Epithelial cell of prostate (primary cell): ENCODE measurements at places on chromosomes 7 and 10.
A peak's percentile ranks its signal among the peaks of the same experiment; 100 is the strongest.

DNA sequence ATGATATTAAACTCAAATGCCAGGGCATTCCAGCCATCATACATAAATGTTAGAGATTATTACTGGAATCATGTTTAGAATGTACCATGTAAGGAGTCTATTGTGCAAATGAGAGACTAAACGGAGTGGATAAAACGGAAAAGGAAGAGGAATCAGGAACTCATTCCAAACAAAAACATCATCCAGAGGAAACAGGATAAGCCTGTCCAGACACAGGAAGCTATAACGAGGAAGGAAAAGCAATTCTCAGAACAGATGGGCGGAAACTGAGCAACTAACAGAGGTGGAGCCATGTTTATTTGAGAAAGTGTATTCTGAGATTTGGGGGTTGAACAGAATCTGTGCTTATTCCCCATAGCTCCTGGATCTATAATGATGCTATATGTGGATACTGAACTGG, 52.3 kb upstream of the TRIM24 start:
- DNase-seq, result no peak

GRCh38 chr7:91491868-91492267, 227.6 kb downstream of the FZD1 start:
- no peak for DNase-seq

DNA sequence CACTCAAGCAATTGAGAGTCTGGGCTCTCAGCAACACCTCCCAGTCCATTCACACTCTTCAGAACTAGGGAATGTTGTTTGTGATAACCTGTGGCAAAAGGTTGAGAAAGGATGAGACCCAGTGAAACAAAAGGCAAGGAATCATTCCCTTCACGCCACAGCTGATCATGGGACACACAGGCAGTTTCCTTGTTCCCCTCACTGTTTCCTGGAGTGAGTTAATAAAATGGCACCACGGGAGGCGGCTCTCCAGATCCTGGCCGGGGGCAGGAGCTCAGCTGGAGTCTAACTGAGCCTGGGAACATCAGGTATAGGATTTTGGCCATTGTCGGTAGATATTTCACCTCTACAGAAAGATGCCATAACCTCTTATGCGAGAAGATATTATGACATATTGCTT, 107.3 kb upstream of the FAM171A1 start:
- no peak for DNase-seq

DNA sequence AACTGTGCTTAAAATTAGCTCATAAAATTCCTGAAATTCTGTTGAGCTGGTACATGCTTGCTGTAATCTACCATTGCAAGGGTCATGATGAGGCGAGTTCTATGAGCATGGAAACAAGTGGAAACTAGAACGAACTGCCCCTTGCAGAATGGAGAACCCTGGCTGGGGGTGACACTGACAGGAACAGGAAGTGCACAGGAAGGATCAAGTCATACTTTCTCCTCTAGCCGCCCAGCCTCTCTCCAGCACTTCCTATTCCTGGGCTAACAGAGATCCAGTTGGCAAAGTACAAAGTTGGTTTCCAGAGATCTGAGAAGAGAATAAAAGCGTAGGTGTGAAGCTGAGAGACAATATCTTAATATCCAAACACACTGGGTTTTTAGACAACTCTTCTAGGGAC, 414.2 kb upstream of the PODXL start:
- DNase-seq, result no peak

GRCh38 chr7:29162577-29162976, 16.2 kb upstream of the CPVL start:
- no peak for DNase-seq

DNA sequence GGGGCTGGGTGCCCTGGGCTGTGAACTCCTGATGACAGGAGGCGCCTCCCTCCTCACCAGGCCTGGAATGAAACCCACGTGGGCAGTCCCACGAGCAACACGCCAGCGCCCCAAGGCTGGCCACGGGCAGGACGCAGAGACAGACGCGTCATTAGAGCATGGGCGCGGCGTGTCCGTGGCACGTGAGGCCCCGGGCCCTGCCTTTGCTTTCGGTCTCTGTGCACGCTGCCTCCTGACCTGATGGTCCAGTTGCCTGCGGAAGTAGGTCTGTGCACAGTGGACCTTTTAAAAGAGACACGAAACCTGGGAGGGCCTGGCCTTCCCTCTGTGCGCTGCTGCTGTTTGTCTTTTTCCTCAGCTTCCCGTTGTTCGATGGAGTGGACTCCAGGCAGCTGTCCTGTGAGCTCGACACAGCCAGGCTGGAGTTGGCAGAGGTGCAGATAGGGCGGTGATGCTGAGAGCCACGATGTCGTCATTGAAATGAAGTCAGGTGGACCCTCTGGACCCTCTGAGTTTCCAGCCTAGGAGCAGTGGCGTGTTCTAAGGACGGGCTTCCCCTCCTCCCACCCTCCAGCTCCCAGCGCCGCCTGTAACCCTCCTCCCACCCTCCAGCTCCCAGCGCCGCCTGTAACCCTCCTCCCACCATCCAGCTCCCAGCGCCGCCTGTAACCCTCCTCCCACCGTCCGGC, 40.1 kb upstream of the CFAP46 start:
- DNase-seq, result no peak

DNA sequence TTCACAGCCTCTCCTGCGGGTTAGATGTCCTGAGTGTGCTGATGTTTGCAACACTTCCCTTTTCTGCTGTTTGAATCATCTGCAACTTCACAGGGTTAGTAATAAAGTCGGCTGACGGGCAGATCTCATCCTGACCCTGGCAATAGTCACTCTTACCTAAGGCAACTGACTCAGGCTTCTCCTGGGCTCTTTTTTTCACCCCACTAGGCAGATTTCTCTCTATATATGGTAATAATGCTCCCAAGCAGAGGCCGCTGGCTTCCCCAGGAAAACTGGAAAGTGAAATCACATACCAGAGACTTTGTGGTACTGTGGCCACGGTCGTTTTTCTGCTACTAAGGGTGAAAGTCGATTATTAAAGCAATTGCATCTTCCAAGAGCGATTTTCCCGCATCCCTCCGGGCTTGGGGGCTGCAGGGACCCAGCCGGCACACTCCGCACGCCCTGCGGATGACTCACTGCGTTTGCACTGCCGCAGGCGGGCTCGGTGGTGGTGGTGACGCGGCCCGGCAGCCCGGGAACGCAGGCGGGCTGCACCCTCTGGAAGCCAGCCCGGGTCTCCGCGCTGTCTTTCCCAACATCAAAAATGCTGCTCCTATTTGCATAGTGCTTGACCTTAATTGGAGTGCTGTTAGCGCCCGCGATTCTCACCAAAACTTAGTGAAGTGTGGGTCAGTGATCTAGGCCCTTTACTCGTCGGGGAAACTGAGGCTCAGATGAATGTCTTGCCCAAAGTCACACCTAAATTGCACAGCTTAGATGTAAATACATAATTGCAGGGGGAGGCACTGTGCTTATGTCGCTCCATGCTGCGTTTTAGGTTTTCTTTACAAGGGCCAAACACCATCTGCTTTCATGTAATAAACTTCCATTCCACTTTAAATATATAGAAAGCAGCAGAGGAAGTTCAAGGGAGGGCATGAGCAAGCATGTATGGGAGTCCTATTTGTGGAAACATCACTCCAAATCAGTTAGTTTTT, 47.6 kb upstream of the ITGB1 start:
- DNase-seq, result peak; percentile 93

GRCh38 chr10:12849319-12850181, 152.0 kb downstream of the CCDC3 start:
- DNase-seq, result peak; percentile 45

DNA sequence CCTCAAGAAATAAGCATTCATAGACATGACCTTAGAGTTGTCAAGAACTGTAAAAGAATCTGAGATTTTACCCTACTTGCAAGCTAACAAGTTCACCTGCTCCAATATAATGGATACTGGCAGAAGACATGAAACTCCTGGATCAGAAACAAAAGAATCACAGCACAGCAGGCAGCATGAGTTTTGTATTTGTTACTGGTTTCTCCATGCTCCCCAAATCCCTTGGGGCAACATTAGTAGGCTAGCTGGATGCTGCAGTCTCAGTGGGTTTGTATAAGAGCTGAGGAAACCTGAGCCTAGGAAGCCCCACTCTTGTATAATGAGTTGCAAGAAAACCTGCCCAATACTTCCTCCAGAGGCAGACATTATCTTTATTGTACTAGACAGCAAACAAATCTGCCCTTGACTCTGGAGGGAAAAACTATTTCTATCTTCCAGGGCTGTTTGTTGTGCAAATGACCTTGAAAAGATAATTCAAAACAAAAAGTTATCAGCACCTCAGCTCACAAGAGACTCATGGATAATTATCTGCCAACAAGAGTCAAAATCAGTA, 64.8 kb downstream of the ABLIM1 start:
- DNase-seq, result no peak

GRCh38 chr7:135260470-135260869, 26.8 kb downstream of the STRA8 start:
- DNase-seq, result no peak

GRCh38 chr7:204326-204725, 12.0 kb downstream of the FAM20C start:
- no peak for DNase-seq

DNA sequence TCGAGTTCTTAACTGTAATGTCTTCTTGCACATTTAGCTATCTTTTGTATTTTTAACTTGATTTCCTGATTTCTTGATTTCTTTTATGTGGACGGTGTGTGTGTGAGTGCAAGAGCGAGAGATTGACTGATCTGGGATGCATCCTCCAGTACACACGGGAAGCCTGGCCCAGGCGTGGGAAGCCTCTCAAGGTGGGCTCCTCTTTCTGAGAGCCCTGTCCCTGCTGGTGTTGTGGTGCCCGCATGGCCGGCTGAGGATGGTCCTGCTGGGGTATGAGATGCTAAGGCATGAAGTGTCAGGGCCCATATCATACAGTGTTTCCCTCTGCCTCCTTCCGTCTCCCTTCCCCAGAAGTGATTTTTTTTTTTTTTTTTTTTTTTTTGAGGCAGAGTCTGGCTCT, 130.8 kb upstream of the TCERG1L start:
- no peak for DNase-seq

GRCh38 chr10:107894516-107894915, 730.0 kb upstream of the SORCS1 start:
- DNase-seq, result no peak

DNA sequence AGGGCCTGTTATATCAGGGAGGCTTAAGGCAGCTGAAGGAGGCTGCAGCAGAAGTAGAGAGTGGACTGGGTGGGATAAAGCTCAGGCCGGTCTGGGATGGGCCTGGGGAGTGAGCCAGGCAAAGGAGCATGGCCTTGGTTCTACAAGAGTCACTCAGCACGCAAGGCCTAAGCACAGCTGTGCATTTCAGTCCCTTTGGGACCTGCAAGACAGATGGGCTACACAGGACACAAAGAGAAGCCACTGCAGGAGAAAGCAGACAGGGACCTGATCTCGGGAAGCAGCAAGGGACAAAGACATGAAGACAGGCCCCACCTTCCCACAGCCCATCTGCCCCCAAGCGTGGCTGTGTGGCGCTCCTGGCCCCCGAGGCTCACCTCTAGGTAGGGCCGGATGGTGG, 29.4 kb downstream of the RRP12 start:
- DNase-seq, result no peak

- no peak for DNase-seq
Observed at GRCh38 chr7:135685306-135686084, 23.2 kb downstream of the STMP1 start.

DNA sequence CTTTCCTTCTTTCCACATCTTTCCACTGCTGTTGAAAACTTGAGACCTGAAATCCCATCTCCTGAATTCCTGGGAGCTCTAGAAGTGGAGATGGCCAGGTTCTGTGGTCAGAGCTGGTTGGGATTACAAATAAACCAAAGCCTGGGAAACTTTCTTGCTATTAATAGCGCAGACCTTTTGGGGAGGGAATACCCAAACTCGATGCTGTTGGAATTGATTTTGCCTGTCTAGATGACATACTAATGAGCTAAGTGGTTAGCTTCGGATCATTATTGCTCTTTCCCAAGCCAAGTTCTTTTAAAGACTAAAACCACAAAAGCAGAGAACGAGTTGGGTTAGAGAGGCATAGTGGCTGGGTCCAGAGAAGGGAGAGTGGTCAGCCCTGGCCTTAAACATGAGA, 76.6 kb downstream of the TCF7L2 start:
- DNase-seq, result no peak

- DNase-seq, result no peak
Observed at GRCh38 chr7:155355745-155356144, 58.1 kb downstream of the INSIG1 start.

GRCh38 chr10:124084708-124085107, 8.7 kb downstream of the CHST15 start:
- DNase-seq, result no peak

- DNase-seq, result no peak
Observed at GRCh38 chr10:77490534-77491314, 146.9 kb downstream of the KCNMA1 start.

GRCh38 chr10:97328646-97329453, 5.7 kb downstream of the FRAT2 start:
- DNase-seq, result no peak
